ENCODE measurements at places on chromosomes 13 and 19.

GRCh38 chr19:31817971-31818797 is 468.9 kb upstream of the TSHZ3 start:
- DNase-seq = no peak

DNA sequence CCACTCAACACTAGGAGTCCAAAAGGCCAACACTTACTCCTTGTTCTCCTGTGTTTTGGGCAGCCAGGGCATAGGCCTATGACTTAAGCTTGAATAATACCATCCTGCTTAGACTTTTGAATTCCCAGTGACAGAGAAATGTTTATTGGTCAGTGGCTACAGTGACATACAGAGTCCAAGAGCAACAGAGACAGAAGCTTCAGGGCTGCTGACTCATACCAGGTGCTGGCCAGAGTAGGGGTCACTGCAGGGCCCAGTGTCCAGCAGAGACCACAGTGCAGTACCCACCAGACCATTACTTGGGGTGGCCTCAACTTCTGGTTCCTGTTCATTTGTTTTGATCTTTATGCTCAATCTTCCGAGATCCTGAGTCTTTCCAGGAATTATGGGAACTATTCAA is 6.0 kb upstream of the FREM2 start:
- DNase-seq = no peak

DNA sequence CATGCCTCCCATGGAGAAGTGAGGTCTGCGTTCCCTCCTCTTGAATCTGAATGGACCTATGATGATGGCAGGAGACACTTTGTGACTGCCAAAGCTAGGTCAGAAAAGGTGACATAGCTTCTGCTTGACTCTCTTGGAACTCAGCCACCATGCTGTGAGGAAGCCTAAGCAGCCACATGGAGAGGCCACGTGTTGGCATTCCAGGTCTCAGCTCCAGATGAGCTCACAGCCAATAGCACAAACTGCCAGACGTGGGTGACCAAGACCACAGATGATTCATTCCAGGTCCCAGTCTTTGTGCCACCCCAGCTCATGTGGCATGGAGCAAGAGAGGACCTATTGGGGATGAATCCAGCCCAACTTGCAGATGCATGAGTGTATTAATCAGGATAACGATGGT is 8.7 kb upstream of the GGACT start:
- no peak for DNase-seq

GRCh38 chr13:24784319-24784718 is 20.4 kb downstream of the RNF17 start:
- no peak for DNase-seq

DNA sequence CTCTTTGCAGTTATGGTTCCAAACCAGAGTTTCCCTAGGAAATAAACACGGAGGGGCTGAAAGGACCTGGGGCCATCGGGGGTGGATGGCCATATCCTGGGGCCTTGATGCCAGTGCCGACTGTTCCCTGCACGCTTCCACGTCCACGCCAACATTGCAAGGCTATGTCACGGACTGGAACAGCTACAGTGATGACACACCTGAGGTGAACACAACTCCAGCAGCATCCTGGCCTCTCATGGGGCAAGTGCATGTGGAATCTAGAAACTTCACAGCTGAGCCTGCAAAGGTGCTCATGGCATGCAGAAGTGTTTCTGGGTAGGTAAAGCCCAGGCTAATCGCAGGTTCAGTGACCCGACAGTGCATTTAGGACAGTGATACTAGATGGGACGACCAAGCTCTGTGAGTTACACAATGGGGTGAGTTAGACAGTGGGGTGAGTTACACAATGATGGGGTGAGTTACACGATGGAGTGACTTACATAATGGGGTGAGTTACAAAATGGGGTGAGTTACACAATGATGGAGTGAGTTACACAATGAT is 52.0 kb upstream of the GAS6 start:
- DNase-seq = no peak

- no peak for DNase-seq
Measured at GRCh38 chr13:112182846-112183531, 116.0 kb downstream of the SOX1 start.

GRCh38 chr19:21947775-21948174 is 63.0 kb downstream of the ZNF208 start:
- no peak for DNase-seq

GRCh38 chr13:89066868-89067466 is 1395.8 kb downstream of the SLITRK5 start:
- DNase-seq = peak; percentile 14

DNA sequence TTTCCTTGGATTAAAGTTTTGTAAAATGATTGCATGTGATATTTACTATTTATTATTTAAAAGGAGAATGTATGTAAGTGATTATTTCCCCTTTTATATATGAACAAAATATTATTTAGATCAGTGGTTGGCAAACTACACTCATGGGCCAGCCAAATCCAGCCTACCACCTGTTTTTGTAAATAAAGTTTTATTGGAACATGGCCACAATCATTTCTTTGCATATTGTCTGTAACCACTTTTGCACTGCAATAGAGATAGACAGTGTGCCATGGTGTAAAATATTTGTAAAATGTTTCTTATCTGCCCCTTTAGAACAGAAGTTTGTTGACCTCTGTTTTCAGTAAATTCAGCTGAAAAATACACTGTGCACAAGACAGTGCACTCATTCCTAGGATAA is 426.4 kb downstream of the MYO16 start:
- DNase-seq = no peak

GRCh38 chr19:58393725-58394033 is 1.8 kb upstream of the RNF225 start:
- no peak for DNase-seq

DNA sequence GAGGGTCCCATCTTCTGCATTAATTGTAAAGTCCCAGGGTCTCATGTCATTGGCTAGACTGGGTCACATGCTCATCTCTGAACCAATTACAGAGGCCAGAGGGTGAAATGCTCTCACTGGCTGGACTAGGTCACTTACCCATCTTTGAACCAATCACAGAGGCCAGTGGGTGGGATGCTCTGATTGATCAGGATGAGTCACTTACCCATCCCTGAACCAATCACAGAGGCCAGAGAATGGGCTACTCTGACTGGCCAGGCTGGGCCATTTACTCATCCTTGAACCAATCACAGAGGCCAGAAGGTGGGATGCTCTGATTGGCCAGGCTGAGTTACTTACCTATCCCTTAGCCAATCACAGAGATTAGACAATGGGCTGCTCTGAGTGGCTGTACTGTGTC is 5.3 kb downstream of the MISP start:
- DNase-seq = no peak

DNA sequence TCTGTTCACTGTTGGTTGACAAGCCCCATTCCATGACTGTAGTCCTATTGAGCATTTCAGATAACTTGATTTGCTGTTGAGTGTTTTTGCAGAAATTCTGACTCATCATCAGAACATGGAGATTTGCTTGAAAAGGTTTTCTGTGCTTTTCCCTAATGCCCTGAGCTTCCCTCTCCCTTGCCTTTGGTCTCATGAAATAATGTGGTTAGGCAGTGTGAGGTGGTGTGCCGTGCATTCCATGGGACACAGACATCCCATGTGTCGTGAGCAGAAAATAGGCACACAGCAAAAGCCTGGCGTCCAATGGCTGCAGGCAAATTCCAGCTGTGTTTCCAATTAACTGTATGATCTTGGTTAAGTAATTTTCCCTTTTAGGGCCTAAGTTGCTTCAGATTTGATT is 197.4 kb downstream of the DLEU7 start:
- no peak for DNase-seq

DNA sequence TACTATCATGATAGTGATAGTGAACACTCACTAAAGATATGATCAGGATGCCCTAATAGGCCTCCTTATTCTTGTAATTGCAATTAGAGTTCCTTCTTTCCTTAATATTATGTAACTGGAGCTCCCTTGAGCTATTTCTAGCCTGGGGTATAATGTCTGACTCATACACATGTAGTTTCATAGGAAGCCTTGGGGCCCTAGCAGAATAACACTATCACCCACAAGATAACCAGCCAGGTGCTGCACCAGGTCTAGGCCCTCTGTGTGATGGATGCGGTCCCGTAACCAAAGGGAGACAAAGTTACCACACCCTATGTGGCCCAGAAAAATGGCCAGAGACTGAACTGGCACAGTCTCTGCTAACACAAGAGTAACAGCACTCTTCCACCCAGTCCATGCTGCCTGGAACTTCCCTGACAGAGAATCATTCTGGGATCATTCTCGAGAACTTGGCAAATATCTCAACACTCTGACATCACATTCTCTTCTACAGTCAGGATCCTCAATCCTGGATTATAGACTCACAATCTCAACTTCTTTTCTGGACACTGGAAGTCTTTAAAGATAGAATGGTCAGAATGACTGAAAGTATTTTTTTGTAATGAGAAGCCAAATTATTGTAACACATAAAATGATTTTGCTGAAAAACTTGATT is 32.6 kb upstream of the IGFL4 start:
- DNase-seq = no peak

DNA sequence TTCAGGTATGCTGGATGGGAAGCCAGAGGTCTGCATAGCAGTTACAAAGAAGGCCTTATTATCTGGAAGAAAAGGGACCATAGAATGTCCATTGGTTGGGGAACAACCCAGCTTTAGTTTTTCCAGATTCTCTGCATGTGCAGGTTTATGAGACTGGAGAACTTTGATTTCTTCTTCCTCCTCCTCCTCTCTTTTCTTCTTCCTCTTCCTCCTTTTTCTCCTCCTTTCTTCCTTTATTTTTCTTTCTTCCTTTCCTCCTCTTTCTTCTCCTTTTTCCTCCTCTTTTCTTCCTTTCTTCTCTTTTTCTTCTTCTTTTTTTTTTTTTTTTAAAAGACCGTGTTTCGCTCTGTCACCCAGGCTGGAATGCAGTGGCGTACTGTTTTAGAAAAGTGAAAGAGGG is 30.9 kb downstream of the EPN1 start:
- DNase-seq = no peak

GRCh38 chr19:55251341-55252081 is 7.3 kb downstream of the PPP6R1 start:
- no peak for DNase-seq

- no peak for DNase-seq
Measured at GRCh38 chr19:47848823-47849473, 10.1 kb upstream of the TPRX2 start.

DNA sequence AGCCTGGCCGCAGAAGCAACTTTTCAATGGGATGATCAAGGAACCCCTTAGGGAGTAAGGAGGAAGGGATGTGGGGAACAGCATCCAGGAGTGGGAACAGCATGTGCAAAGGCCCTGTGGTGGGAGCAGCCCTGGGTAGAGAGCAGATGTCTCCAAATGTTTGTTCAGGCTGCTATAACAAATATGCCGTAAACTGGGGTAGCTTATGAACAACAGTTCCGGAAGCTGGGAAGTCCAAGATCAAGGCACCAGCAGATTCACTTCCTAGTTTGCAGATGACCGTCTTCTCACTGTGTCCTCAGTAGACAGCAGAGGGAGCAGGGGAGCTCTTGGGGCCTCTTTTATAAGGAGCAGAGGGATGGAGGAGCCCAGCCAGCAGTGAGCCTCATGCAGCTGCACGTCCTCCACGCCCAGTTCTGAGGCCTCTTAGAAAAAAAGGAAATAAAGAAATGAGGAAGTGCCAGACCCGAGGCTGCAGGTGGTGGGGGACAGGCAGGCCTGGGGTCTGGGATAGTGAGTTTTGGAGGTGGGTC is 4.2 kb upstream of the LRRC25 start:
- no peak for DNase-seq

GRCh38 chr19:55519451-55520311 is 17.3 kb downstream of the SBK2 start:
- DNase-seq = no peak

- no peak for DNase-seq
Measured at GRCh38 chr13:113138792-113139551, 16.4 kb downstream of the F10 start.

DNA sequence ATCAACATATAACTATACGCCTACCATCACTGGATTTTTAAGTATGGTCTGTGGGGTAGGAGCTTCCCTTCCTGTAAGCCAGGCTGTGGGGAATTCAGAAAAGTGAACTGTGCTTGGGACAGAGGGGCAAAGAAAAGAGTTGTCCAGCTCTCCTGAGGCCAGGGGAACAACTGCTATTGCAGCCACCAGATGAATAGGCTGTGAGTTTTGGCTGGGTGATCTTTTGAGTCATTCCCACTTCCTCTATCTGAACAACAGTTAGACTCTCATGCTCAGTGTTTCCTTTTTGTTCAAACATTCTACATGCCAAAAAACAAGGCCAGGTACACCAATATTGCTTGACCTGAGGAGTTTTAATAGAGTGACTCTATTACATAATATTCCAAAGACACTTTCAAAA is 426.2 kb upstream of the DACH1 start:
- DNase-seq = no peak

DNA sequence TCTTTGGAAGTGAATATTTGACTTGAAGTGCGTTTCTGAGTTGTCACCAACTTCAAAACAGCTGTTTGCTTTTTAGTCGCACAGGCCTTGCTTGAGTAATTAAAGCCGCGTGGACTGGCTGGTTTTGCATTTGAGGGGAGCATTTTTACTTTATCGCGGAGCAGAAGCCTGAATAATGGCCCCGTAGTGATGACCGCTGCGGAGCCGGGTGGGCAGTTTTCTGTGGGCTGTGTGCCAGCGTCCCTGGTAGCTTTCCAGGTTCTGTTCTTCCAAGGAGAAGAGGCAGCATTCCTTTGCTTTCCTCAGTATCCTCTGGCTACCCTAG is 1.1 kb downstream of the NAA16 start:
- peak; percentile 25 for DNase-seq

GRCh38 chr19:17526922-17527321 is 15.5 kb downstream of the PGLS start:
- DNase-seq = no peak

DNA sequence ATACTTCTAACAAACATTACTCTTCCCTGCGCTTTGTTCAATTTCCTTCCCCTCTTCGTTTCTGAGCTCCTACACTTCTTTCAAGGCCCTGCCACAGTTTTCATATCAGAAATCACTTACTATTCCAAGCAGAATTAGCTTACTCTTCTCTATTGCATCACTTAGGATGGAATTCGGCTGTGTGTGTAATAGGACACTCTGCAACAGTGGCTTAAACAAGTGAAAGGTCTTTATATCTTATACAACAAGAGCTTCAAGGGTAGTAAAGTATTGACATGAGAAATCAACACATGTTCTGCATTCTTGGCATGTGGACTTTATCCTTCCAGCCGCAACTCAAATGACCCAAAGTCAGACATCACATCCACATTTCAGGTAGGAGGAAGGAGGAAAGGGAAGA is 279.6 kb downstream of the PCDH20 start:
- no peak for DNase-seq

GRCh38 chr13:30234619-30235162 is 72.7 kb downstream of the KATNAL1 start:
- DNase-seq = no peak

GRCh38 chr13:32938907-32939306 is 77.3 kb upstream of the KL start:
- no peak for DNase-seq

Data from left renal pelvis (tissue), 4 donors.